ENCODE measurements at places on chromosomes 2 and 18.
A peak's percentile ranks its signal among the peaks of the same experiment; 100 is the strongest.

- DNase-seq = peak; percentile 32
These were observed 61.4 kb downstream of the MTCL1 start for GRCh38 chr18:8766559-8767293.

GRCh38 chr2:240947176-240947575 is 41.0 kb downstream of the CROCC2 start:
- no peak for DNase-seq

DNA sequence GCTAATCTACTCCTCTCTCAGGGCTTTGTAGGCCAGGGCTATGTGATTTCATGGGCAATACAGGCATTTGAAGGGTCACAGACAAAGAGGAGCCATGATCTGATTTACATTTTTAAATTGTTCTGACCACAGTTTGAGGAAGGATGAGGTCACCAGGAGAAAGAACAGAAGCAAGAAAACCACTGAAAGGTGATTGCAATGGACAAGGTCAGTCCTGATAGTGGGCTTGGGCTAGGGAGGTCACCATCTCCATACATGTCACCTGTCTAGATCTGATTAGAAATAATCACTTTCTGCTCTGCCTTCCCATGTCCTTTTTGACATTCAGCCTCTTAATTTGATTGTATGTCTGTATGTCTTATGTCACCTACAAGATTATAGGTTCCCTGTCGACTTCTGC is 248.9 kb upstream of the CWC22 start:
- DNase-seq = no peak

GRCh38 chr2:173419506-173419905 is 64.8 kb downstream of the CDCA7 start:
- no peak for DNase-seq

- DNase-seq = no peak
These were observed 357.4 kb upstream of the GULP1 start for GRCh38 chr2:187934236-187934635.

GRCh38 chr2:75166491-75166890 is 32.8 kb downstream of the TACR1 start:
- DNase-seq = no peak

- DNase-seq = no peak
These were observed 42.8 kb upstream of the KCNG2 start for GRCh38 chr18:79754831-79755351.

- no peak for DNase-seq
These were observed 819 bp upstream of the MAP3K2 start for GRCh38 chr2:127388423-127389164.

- no peak for DNase-seq
These were observed 162.4 kb downstream of the GREB1L start for GRCh38 chr18:21404426-21404825.

GRCh38 chr2:154452471-154452870 is 246.0 kb upstream of the KCNJ3 start:
- DNase-seq = no peak

DNA sequence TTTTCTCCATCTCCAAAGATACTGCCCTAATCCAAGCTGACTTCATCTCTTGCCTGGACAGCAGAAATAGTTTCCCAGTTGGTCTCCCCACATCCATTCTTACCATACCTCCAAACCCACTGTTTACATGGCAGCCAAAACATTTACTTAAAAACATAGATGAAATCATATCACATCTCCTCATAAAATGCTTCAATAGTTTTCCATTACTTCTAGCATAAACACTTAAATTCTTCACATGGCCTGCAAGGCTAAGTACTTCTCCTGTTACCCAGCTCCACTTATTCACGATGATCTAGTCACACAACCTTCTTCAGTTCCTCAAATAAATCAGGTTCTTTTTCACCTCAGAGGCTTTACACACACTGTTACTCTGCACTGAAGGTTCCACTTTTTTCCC is 185.8 kb upstream of the ACVR2A start:
- DNase-seq = peak; percentile 74

GRCh38 chr2:118709786-118710185 is 137.7 kb downstream of the EN1 start:
- no peak for DNase-seq

- DNase-seq = no peak
These were observed 288.4 kb upstream of the TRIB2 start for GRCh38 chr2:12428324-12428723.

DNA sequence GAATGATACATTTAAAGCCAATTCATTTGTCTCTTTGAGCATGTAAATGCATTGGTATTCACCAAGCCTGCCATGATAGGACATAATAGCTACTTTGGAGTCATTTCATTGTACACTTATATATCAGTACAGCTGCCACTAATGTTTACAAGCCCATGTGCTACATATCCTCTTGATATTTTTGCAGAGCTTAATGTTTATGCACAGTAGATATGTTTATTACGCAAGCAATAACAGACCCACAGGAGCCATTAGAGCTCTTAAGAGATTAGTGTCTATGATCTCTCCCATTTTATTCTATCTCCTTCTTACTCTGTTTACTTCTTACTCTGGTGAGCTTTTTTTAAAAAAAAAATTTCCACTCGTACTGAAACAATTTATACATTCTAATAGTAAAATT is 1132.1 kb upstream of the ZEB2 start:
- no peak for DNase-seq

GRCh38 chr2:108393197-108393596 is 15.4 kb downstream of the SULT1C4 start:
- DNase-seq = no peak

DNA sequence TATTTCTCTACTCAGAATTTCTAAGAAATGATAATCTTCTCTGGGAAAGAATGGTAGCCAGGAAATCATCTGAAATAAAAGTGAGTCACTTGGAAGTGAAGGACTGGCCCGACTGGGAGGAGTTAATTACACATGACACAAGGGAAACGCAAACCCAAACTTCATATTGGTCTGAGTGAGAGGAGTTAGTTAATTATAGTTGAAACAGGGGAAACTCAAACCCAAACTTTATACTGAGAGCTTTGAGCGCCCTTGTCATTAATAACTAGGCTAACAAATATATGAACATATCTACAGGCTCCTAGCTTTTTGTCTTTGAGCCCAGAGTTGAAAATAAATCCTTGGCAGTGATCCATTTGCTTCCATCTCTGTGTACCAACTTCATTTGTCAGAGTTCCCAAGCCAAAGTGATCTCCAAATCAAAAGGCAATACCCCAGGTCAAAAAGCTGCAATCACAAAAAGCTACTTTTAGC is 187.8 kb upstream of the COL3A1 start:
- DNase-seq = no peak

- no peak for DNase-seq
These were observed 191.1 kb upstream of the REV1 start for GRCh38 chr2:99680946-99681345.

DNA sequence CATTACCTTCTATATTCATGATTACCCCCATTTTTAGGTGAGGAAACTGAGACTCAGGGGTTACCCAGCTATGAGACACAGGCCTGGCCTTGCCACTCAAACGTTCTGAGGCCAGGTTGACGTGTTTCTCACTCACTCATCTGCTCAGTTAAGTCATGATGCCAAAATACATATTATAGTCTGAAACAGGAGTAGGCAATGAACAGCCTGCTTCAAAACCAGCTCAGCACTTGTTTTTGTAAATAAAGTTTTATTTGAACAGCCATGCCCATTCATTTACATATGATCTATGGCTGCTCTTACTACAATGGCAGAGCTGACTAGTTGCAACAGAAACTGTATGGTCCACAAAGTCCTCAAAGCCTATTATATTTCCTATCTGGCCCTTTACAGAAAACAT is 74.1 kb upstream of the SMAD2 start:
- no peak for DNase-seq

- no peak for DNase-seq
These were observed 70.1 kb downstream of the ONECUT2 start for GRCh38 chr18:57505231-57505630.

DNA sequence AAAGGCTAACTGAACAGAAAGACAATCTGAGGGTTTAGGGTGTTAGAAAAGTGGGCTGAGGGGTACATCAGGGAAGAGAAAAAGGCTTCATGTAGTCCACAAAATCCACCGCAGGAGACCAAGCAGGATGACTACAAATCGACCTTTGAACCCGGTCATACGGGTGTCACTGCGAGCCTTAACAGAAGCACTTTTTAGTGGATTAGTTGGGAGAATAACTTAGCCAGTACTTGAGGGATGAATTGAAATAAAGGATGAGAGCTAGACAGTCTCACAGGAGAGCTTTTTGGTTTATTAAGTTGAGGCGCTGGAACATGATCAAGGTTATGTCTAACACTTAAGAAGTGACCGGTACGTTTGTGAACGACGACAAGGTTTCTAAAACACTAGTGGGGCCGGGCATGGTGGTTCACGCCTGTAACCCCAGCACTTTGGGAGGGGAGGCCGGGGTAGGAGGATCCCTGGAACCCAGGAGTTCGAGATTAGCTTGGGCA is 217.7 kb downstream of the MCFD2 start:
- DNase-seq = no peak

- DNase-seq = no peak
These were observed 63.9 kb downstream of the ALPK2 start for GRCh38 chr18:58565021-58565420.

Measured in DMS79 treated with DMSO at 0.1 percent for 48 hours (cell line).